ENCODE measurements at places on chromosomes 12 and 14.

GRCh38 chr14:74419086-74419485 lies 6.9 kb downstream of the SYNDIG1L start:
- no peak for DNase-seq

- DNase-seq, result peak; percentile 42
These were observed 291.2 kb downstream of the ZFP36L1 start for GRCh38 chr14:68501614-68502052.

GRCh38 chr12:14403711-14404196 lies 38.3 kb downstream of the ATF7IP start:
- peak; percentile 68 for DNase-seq

DNA sequence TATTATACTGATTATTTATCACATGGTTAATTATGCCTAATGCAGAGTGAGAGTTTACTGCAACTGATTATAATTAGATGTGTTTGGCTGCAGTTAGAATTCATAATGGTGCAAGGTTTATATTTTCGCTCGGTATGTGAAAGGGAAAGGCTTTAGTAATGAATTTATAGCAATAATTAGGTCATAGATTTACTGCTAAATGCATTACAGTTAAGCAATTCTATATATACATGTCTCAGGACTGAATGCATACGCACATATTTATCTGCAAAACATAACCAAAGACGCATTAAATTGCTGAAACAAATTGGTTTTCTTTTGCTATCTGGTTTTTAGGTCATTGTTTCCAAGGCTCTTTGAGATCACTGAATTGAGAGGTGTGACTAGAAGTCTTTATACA lies 428.1 kb upstream of the PDE3A start:
- DNase-seq, result no peak

DNA sequence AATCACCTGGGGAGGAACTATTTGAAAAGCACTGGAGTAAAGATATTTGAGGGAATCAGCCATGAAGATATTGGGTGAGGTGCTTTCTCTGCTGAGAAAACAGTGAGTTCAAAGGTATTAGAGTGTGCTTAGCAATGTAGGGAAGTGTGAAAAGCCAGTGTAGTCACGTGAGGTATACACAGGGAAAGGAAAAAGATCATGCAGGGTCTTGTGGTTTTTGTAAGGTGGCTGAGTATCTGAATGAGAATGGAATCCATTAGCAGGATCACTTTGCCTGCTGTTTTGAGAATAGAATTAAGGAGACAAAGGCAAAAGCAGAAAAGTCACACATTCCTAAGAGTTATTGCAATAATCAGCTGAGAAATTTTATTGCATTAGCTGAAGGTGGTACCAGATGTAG lies 193.0 kb downstream of the PIK3C2G start:
- no peak for DNase-seq

DNA sequence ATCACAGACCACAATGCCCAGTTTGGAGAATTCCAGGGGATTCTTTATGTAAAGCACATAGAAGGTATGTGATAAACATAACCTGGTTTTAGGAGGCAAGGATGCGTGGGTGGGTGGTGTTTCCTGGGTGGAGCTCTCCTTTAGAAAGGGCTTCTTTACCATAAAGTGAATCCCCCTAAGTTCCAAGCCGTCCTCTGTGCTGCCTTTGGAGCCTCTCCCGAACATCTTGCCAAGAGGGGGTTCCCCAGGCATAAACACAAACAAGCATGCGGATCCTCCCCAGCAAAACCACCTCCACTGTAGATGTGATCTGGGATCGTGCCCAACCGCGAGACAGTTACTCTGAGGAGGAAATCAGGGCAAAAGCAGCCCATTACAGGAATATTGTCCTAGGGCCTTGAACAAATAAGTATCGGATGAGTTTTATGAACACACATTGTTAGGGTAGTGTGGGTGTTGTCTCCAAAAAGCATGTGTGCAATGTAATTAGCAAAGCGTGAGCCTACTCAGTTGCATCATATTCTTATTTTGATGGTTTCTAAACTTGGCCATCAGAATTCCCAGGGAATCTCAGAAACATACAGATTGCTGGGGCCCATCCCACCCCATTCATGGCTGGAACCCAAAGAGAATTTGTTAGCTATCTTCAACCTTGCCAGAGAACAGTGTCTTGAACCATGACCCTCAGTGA lies 48.8 kb upstream of the CORO1C start:
- DNase-seq, result no peak

DNA sequence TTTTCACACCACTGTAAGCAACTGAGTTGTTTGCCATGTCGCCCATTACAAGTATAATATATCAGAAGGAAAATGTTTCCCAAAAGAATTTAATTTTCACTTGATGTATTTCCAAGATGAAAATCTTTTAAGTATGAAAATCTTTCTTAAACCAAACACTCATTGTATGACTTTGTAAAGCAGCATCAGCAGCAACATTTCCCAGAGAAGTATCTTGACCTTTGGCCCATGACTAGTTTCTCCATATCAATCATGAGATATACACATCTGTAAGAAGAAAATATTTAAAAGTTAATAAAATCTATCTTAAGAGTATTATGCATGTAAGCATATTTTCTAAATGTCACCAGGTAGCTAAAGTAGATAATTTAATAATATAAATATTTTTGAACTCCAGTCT lies 52.8 kb downstream of the ATP2B1 start:
- DNase-seq, result no peak

DNA sequence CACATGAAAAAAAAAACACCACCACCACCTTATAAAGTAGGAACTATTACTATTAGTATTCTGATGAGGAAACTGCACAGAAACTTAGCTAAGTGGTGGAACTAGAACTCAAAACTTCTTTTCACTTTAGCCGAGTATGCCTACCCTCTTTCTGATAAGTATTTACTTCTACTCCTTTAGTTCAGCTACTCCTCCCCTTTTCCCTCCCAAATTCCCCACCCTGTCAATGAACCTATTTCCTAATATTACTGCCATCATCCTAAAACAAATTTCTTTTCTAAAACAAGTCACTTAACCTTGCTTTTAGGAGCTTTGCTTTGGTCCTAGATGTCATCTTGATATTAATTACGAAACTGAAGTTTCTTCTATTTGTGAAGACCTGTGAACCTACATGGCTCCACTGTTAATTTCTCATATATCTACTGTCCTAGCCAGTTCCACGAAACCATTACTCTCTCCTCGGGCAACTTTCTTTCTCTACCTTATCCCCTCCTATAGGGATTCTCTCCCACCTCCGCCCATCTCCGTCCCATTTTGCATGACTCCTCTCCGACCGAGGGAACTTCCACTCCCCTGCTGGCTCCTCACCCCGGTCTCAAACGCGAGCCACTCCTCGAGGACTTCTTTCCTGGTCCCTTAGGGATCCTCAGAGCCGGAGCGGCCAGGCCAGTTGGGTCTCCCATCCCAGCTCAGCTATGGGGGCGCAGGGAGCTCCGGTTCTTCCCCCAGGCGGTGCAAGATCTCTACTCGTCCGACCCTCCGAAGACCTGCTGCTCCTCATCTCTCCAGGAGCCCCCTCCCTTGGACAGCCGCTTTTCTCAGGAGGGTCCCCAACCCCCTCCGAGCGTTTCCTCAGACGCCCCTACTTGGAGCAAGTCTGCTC lies 1.1 kb downstream of the NUMB start:
- peak; percentile 45 for DNase-seq

DNA sequence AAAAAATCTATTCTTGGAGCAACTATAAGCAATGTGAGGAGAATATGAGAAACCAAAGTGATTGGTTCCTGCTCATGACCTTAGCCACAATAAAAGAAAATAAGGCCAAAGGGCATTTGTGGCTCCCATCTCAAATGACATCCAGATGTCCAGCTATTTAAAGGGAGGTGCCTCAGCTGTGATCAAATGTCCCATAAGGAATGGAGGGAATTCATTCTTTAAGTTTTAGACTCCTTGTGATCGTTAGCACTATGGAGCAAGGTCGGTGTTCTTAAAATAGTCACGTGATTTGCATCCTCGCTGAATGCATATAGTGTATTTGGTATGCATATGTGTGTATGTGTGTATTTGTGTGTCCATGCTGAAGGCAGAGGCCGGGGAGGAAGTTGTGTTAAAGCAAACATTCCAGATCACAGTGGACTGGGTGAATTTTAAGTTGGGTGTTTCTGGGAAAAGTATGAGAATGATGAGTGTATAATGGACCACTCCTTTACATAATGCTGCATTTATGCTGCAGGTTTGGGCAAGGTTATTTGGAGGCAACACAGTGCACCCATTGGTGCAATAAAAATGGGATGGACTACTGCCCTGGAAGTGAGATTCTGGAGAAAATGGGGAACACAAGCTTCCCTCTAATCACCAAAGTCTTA lies 5.6 kb upstream of the E2F7 start:
- DNase-seq, result no peak

DNA sequence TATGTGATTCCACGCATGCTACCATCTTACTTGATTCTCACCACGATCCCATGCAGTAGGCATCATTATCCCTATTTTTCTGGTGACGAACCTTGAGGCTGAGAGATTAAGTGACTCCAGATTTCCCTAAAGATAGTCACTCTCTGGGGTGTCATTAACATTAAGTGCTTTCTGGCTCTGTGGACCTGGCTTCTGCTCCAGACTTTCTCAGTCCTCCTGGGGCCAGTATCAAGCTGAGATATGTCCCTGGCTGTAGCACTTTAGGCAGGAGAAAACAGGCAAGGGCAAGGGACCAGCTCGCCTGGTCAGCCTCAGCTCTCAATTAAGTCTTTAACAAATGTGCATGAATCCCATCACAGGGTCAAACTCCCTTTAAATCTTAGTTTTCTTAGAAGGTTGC lies 38.3 kb upstream of the PRB2 start:
- DNase-seq, result no peak

DNA sequence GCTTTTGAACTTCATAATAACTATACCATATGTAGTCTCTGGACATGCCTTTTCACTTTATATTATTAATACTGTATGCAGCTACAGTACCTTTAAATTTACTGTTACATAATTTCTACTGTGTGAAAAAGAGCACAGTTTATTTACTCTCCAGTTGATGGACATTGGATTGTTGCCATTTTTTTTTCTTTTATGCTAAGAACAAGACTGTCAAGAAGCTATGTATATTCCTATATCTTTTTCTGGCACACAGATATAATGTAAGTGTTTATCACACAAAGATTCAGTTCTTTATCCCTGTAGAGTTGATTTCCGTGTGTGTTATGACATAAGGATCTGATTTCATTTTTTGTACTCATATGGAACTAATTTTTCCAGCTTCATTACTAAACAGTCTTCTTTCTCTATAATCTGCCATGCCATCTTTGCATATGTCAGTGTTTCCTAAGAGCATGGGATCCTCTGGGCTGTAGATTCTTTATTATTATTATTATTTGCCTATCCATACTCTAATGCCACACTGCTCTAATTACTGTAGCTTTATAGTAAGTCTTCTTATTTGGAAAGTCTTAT lies 593.0 kb upstream of the ATP2B1 start:
- DNase-seq, result no peak

DNA sequence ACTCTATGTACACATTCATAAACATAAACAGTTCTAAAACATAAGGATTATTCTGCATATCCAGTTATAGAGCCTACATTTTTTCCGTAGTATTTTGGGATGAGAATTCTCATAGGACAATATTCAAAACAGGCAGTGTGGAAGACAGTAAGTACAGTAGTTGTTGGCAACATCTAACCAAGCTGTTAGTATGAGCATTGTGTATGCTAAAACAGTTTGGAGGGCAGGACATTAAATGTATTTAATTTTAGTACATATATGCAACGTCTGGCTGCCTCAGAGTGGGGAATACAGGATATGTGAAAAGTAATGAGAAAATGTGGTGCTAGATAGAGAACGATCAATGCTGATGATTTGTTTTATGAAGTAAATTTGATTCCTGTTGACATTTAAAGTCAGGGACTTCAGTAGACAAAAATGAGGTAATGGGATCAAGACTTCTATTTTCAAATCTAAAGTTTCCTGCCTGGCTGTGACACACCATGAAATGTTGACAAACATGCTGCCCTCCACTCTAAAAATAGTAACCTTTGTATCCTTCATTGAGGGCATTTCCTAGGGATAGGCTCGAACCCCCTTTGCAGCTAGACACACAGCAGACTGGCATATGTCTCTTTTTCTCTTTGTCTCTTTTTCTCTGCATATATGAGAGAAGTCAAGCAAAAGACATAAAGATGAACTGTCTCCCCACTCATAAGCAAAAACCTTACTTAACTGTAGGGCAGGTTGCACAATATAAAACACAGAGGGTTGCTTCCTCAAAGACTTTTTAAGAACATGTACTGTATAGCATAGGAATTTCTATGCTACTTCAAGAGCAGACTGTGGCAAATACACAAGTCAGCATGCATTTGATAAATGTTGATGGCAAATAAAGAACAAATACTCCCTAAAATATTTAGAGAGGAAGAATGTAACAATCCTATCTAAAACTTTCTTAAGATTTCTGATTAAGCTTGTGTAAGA lies 75.5 kb upstream of the GTF2A1 start:
- DNase-seq, result no peak

DNA sequence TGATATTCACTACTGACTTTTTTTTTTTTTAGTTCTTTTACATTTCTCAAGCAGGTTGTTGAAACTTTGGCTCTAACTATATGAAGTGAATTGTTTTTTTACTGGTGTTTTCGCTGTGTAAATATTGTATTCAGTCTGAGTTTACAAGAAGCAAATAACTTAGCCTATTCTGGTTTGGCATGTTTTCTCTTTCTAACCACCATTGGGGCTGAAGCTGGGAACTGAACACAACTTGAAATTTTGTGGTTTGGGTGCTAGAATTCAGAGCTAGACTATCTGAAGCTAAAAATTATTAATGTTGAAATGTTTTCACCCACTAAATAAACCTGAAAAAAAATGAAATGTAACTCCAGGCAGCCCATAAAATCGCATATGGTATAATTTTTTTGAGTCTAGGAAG lies 37.2 kb downstream of the RAD51B start:
- DNase-seq, result no peak

DNA sequence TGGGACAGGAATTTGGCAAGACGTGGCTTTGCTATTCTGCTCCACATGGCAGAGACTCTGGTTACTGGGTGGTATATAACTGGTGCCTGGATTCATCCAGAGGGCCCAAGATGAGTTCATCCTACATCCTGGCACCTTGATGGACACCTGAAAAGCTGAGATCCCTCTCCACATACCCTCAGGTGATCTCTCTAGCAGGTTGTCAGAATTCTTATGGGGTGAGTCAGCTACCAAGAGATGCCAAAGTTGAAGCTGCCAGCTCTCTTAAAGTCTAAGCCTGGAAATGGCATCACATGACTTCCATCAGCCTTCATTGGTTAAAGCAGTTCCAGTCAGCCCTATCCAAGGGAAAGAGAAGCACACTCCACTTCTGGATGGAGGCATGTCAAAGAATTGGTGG lies 300.7 kb upstream of the SEL1L start:
- DNase-seq, result no peak

- no peak for DNase-seq
These were observed 5.1 kb downstream of the AHNAK2 start for GRCh38 chr14:104973135-104973384.

- peak; percentile 66 for DNase-seq
These were observed 70.1 kb downstream of the PHETA1 start for GRCh38 chr12:111298582-111299436.

DNA sequence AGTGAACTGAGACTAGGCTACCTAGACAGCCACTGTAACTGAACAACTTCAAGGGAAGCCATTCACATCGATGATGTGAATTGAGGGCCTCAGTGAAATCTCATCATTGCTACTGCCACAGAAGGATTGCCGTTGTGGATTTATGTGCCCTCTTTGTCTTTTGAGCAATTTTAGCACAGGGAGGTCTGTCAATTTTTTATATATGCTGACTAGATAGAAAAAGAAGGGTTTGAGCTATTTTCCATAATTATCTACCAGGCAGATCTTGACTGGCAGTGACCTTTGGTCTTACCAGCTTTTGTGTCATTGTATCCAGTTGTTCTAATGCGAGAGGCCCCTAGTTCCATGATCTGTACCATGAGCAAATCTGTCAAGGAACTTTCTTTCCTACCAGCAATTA lies 179.4 kb downstream of the ERC1 start:
- no peak for DNase-seq
